ENCODE measurements at places on chromosomes 3 and 15. TPM values are rescaled to one million over a fixed set of nuclear protein-coding genes. Genes with fewer than 3 reads are reported as not detected.
A peak's percentile ranks its signal among the peaks of the same experiment; 100 is the strongest.

The COLQ gene
- 2.0 TPM for polyA plus RNA-seq

The GOLGA6L2 gene
- polyA plus RNA-seq, result not detected

The SMCO1 gene
- not detected for polyA plus RNA-seq

The MITF gene
- polyA plus RNA-seq, result 1.6 TPM

The PSTPIP1 gene
- polyA plus RNA-seq, result not detected

The TMEM42 gene
- 46.4 TPM for polyA plus RNA-seq

The SNX1 gene
- polyA plus RNA-seq, result 56.0 TPM

The IGSF10 gene
- not detected for polyA plus RNA-seq

The GADL1 gene
- polyA plus RNA-seq, result not detected

The KBTBD13 gene
- polyA plus RNA-seq, result not detected

The RNF123 gene
- polyA plus RNA-seq, result 67.2 TPM

The CHRM5 gene
- polyA plus RNA-seq, result 0.03 TPM

The ENTPD3 gene
- polyA plus RNA-seq, result 0.03 TPM

The ERC2 gene
- 5.6 TPM for polyA plus RNA-seq

The PCYT1A gene
- 50.6 TPM for polyA plus RNA-seq

The CLSTN2 gene
- polyA plus RNA-seq, result 0.26 TPM

The CCDC9B gene
- polyA plus RNA-seq, result 7.6 TPM

- DNase-seq, result no peak
Measured at GRCh38 chr3:195540511-195540910, 2.6 kb downstream of the PPP1R2 start.

DNA sequence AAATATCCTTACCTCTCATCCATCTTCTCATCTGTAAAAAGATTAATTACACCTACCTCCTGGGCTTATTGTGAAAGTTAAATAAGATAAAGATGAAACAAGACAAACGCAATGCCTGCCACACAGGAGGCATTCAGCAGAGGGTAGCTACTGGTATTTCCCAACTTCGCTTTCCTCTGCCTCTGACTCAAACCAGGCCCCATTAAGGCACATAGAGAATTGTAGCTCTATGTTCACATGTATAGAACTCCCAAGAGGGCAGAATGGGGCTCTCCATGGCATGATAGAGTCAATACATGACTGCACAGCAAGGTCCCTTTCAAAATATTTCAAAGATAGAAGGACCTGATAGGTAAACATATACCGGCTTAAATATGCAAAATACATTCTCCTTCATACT, 1.4 kb downstream of the LYSMD2 start:
- DNase-seq, result no peak

DNA sequence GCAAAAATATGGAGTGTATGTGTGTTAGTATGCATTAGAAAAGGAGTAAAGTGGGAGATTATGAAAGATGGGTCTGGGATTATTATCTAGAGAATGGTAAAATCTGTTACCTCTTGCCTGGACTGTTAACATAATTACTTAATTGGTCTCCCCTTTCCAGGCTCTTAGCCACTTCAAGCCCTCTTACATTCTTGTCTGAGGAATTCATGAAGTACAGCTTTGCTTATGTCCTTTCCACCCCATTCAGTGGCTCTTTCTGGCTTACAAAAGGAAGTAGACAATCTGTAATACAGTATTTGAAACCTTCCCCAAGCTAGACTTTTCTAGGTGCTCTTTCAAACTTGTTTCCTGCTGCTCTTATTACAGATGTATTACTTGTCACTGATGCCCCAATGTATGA, 129.8 kb downstream of the MBNL1 start:
- DNase-seq, result no peak

DNA sequence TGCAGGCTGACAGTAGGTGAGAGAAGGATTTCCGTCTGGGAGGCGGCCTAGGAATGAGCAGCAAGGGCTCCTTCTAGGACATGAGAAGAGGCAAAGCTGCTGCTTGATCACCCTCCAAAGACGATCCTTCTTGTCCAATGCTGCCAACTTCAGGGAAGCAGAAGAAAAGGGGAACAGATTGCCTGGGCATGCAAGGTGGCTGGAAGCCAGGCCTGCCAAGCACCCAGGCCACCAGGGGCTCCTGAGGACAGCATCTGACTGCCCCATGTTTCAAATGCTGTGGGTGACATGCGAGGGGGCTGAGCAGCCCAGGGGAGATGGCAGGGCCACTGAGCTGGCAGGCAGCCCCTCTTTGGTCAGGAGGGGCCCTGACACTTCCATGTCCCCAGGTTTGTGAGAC, 3.3 kb upstream of the GRIP2 start:
- no peak for DNase-seq

DNA sequence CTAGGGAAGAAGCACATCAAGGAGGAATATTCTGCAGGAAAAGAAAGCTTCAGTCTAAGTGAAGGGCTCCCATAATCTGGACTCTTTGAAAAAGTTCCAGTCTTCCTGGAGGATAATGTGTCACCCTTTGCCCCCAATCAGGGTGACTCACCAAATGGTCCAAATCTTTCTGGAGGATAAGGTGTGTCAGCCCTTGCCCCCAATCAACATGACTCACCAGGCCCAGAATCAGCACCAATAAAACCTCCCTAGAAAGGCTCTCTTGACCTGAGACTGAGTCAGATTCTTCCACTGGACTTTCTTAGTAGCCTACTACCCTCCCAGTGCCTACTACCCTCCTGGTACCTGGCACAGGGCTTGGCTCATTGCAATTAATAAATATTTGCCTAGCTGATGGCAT, 9.5 kb upstream of the ARL14 start:
- peak; percentile 24 for DNase-seq

DNA sequence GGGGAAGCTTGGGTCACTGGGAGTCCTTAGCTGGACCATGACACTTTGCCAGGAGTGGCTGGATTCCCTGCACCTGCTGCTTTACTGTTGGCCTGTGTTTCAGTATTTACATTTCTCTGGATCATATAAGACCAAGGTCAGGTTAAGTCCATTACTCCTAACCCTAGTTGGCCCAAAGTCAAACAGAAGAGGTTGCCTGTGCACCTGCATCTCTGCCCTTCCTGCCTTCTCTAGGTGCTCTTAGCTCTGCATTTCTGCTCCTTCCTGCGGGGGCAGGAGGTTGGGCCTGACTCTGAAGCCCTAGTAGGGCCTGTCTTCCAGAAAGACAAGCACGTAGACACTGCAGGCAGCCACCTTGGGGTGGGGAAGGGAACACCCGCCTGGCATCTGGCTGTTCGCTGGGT, 124.3 kb downstream of the RPLP1 start:
- DNase-seq, result no peak

DNA sequence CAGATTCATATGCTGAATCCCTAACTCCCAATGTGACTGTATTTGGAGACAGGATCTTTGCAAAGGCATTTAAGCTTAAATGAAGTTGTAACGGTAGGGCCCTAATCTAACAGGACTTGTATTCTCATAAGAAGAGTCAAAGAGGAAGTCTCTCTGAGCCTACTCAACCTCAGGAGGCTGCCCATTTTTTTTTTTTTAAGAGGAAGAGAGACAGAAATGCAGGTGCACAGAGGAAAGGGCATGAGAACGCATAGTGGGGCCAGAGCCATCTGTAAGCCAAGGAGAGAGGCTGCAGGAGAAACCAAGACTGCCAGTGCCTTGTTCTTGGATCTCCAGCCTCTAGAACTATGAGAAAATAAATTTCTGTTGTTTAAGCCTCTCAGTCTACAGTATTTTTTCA, 28.4 kb downstream of the ZNF860 start:
- DNase-seq, result no peak

DNA sequence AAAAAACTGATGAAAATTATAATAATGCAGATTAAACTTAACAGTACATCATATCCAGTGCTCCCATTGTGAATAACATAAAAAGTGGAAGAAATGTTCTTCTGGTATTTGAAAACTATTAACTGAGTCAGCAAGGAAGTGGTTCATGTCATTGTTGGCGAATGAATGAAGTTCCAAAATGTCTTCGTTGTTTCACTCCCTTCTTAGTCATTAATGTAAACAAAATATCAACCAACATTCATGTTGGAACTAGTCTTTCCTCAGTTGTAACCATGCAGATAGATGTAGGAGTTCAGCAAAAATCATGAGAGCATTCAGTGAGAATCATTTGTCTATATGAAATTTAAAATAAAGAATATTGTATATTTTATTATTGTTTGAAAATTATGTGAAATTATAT, 44.1 kb upstream of the ICE2 start:
- DNase-seq, result peak; percentile 52

GRCh38 chr3:157566596-157566995, 63.4 kb upstream of the VEPH1 start:
- DNase-seq, result no peak

- no peak for DNase-seq
Measured at GRCh38 chr3:189712906-189713483, 81.8 kb downstream of the TP63 start.

GRCh38 chr15:64942356-64942755, 30.7 kb downstream of the ANKDD1A start:
- DNase-seq, result no peak

DNA sequence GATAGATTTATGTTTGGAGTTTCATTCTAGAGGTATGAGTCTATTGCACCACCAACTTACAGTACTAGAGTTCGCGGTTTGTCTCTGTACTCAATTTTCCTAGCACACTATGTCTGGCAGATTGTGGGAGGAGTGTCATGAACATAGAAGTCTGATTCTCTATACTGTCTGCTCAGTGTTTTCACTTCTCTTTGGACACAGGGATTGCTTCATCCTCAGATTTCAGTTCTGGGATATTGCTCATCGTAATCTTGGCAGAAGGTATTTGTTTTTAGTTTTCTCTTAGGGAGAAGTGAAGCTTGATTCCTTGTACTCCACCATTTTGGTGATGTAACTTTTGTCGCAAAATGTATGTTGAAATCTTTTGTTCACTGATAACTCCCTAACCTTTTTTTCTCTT, 27.8 kb upstream of the AZI2 start:
- no peak for DNase-seq

- peak; percentile 73 for DNase-seq
Measured at GRCh38 chr3:65785065-65785645, 253.6 kb downstream of the MAGI1 start.

DNA sequence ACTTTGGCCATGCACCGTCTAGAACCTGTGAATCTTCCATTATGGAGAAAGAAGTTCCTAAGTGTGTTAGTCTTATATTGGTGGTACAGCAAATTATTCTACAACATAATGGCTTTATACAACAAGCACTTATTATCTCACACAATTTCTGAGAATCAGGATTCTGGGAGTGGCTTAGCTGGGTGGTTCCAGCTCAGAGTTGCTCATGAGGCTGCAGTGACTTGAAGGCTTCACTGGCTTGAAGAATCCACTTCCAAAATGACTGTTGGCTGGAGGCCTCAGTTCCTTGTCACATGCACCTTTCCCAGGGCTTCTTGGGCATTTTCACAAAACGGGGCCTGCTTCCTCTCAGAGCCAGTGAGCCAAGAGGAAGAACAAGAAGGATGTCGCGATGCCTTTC, 82.3 kb upstream of the RNF7 start:
- no peak for DNase-seq

- no peak for DNase-seq
Measured at GRCh38 chr3:127473244-127474024, 117.1 kb downstream of the TPRA1 start.

GRCh38 chr15:27088584-27089232, 117.7 kb downstream of the GABRG3 start:
- DNase-seq, result no peak

DNA sequence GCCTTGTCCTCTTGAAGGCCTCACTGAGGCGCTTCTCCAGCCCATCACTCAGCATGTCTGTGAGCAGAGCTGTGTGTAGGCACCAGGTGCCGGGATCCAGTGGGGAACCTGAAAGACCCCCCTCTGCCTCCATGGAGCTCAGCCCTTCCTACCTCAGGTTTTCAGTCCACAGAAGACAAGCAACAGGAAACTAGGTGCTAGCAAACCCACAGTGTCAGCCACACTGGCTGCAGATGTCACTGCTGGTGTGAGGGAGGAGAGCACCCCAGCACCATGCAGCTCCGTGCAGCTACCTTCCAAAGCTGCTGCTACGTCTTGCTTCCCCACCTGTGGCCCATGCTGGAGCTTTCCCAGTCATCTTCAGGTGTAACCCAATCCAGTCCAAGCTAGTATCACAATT, 17.9 kb downstream of the PSTPIP1 start:
- no peak for DNase-seq
